ENCODE measurements at places on chromosomes 16 and 17.

GRCh38 chr16:69089091-69089910, 16.2 kb upstream of the HAS3 start:
- DNase-seq = no peak

GRCh38 chr17:70405492-70406220, 236.3 kb downstream of the KCNJ2 start:
- no peak for DNase-seq

- no peak for DNase-seq
Measured at GRCh38 chr16:87161822-87162676, 155.1 kb downstream of the C16orf95 start.

DNA sequence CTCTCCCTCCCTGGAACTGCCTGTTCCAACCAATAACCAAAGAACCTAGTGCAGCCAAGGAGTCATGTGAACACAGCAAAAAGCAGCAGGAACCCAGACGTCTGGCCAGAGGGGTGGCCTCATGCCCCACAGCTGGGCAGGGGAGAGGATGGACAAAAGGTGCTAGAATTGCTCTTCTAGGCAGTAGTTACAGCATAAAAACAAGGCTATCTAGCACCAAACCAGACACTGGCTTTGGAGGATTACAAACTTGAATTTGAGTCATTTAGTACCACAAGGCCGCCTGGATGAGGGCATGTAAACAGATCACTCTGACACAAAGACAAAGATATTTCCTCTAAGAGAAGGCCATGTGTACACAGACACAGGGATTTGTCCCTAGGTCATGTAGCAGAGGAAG, 423.3 kb upstream of the MAF start:
- DNase-seq = no peak

Measured in stimulated activated effector memory CD8-positive, alpha-beta T cell treated with anti-CD3 and anti-CD28 coated beads, Interleukin-12 subunit alpha, Interleukin-12 subunit beta, amount 100 ng/mL, for 72 hours (primary cell).